ENCODE measurements at places on chromosomes 13 and 19.

GRCh38 chr13:42820451-42820850, 39.1 kb downstream of the FAM216B start:
- DNase-seq, result no peak

DNA sequence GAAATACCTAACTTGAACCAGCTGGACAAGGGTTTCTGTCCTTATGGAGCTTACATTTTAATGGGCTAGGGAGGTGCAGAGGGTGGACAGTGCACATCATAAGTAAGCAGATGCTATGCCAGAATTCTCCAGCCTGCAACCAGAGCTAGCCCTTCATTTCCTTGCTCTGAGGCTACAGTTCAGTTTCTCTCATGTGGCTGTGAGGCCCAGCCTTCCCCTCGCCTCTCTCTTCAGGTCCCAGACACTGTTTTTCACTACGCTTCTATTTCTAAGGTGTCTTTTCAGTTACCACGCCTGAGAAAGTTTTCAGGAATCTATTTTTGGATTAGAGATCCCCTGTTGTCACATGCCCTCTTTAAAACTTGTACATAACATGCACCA, 141.9 kb downstream of the PCCA start:
- DNase-seq, result no peak

GRCh38 chr13:20921572-20921971, 19.0 kb upstream of the XPO4 start:
- no peak for DNase-seq

- DNase-seq, result no peak
Observed at GRCh38 chr13:95233026-95233635, 68.1 kb downstream of the ABCC4 start.

Measured in ELR (cell line).